ENCODE measurements at places on chromosomes 11 and 22.

DNA sequence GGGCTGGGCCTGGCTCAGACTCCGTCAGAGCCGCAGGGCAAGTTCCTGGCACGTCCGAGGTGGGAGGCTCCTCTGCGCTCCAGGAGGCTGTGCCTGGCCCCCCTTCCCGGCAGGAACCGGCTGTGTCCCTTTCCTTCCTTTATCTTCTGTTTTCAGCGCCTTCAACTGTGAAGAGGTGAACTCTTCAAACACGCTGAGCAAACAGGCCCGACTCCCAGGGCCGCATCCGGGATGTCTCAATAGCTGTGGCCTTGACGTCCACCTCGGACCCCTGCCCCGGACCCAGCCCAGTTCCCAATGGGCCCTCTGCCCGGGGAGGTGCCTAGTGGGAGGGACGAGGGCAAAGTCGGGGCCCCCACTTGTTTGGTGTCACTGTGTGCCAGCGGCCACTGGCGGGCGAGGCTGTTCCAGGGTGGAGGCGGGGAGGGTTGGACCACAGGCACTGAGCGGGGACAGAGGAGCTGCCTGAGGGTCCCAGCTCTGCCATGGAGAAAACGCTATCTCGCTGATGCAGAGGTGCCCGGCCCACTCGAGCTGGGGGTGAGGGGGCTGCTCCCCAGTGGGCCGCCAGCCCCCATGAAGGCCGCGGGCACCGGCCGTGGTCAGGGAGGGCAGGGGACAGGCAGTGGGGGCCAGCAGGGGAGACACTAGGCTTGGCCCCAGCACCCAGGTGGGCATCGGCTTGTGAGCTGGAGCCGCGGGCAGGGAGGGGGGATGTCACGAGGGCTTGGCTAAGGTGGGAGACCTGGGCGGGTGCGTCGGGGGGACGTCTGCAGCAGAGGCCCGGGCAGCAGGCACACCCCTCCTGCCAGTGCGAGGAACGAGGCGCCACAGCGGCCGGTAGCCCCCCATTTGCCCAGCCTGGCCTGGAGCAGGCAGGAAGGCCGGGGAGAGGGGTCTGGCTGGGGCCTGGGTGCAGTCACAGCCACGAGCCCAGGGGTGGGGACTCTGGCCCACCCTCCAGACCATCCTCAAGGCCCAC, 2.7 kb upstream of the MUC5B start:
- no peak for DNase-seq

DNA sequence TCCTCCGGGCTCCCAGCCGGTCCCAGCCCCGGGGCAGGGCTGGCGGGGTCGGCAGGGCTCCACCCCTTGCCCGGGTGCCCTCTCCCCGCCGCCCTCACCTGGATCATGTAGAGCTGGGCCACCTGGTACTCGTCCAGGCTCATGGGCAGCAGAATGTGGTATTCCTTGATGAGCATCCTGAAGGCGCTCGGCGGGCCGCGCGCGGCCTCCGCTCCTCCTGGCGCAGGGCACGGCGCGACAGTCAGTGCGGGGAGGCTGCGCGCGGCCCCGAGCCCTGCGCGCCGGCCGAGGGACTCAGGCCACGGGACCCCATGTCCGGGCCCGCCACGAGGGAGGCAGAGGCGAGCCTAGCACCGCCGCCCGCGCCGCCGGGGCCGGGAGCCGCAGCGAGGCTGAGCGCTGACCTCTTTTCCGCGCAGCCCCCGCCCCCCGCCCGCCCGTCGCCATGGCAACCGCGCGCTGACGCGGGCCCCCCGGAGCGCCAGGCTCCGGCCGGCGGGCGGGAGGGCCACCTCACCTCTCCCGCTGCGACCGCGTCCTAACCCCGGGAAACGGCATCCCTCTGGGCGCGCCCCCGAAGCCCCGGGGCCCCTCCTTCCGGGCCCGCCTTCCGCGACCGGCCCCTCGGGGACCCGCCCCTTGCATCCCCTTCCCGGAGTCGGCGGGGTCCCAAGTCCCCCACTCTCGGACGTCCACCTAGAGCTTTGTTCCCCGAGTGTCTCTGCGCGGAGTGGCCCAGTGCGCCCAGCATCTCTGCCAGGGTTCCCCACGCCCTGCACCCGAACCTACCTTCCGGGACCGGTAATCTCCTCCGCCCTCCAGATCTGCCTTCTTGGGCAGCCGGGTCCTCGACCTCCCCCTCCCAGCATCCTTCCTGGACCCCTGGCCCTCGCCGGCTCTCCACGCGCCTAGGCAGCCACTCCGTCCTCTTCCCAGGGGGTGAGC, 886 bp downstream of the PITPNM1 start:
- peak; percentile 71 for DNase-seq

GRCh38 chr11:86891036-86891435, 64.2 kb downstream of the FZD4 start:
- no peak for DNase-seq

DNA sequence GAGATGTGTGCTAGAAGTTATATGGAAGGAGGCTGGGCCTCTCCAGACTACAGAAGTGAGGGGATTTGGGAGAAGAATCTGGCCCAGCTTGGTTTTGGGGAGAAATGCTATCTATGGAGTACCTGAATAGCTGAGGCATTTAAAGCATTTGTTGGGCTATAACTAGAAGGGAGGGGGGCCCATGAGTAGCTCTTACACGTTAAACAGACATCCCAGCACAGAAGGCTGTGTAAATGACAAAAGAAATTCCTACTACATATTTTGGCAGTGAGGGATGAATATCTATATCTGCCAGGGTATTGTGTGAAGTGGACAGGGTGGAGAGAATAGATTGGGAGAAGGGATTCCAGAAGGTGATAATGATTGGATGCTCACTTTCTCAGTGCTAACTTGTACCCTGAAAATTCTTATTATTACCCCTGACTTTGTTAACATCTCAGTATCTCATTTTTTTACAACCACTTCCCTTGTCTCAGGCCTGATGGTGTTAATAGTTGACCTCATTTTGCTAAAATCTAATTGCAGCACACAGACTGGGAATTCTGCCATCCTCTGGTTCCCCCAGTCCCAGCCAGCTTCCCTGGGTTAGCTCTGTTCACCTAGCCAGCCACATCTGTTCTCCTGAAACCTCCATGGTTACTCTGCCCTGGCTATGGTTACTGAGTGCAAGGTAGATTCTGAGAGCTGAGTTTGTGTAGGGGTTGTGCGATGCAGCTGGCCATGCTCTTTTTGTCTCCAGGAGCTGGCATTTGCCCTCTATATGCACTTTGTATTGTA, 28.8 kb upstream of the RRM1 start:
- peak; percentile 35 for DNase-seq

GRCh38 chr11:16789063-16789420, 50.6 kb downstream of the C11orf58 start:
- DNase-seq: no peak

DNA sequence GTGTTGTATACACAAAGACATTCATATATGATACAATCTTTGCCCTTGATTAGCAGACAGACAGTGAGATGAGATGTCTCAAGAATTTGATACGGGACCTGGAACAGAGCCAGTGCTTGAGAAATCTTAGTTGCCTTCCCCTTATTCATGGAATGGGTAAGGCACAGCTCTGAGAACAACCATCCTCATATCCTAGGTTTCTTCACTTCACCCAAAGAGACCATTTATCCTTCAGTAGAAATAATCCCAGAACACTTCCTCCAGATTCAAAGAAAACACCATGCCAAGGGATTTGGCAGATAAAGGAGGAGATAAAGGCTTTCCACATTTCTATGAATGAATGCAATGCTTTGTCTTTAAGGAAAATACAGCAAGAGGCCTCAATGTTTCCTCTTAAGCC, 8.8 kb upstream of the IZUMO1R start:
- no peak for DNase-seq
